ENCODE measurements at places on chromosomes 3 and 15. TPM values are rescaled to one million over a fixed set of nuclear protein-coding genes. Genes with fewer than 3 reads are reported as not detected.

RAB7A gene
- 234 TPM for total RNA-seq

PARP3 gene
- total RNA-seq: 20.4 TPM

KLHL6 gene
- 1.4 TPM for total RNA-seq

CHL1 gene
- total RNA-seq: 28.8 TPM

MYO5A gene
- 7.3 TPM for total RNA-seq

DLG1 gene
- total RNA-seq: 97.4 TPM

SMCO1 gene
- total RNA-seq: 33.2 TPM

TTLL13 gene
- total RNA-seq: not detected

Measured in heart right ventricle (tissue), 16 donors.